ENCODE measurements at places on chromosomes 3 and 15.

- DNase-seq, result peak; percentile 65
Measured at GRCh38 chr3:129606636-129607390, at the start of gene PLXND1. PLXND1 (minus strand) TSS chr3:129606676; CDS start chr3:129606639, 37 bp downstream.

DNA sequence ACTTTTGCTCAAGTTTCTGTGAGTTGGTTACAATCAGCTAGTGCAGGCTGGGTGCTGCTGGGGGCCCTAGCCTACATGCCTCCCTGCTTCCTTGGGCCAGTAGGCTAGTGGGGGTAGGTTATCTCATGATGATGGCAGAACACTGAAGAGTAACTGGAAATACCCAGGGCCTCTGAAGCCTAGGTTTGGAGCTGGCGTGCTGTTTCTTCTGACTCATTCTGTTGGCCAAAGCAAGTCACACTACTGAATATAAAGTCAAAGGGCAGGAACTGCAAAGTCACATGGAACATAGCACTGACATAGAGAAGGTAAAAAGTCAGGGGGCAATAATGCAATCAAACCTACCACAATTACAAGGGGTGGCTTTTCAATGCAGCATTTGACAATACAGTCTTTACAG lies 34.5 kb downstream of the RASGRP1 start:
- no peak for DNase-seq

GRCh38 chr3:160986069-160986468 lies 119.1 kb downstream of the B3GALNT1 start:
- no peak for DNase-seq

DNA sequence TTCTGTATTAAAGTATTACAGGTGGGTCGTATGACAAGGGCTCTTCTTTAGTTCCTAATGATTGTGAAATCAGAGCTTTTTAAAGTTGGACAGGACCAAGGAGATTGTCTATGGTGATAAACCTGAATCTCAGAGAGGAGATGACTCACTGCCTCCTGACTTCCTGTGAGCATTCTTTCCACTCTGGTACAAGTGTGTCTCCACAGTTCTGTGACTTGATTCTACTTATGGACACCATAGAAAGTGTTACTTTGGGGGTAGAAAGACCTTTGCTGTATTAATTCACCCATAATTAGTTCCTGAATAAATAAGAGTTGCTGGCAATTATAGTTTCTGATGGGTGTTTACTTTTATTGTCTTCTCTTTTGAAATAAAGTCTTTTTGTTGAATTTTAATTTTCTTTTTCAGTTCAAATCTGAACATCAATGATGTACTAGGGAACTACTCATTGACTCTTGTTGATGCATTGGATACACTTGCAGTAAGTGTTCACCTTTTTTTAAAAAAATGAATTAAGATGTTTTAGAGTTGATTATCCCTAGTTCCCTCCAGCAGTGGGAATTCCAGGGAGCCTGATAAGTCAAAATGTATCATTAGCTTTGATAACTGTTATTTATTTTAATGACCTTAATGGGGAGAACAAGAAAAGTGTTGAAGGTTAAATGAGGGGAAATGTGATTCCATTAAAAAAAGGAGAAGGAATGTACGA lies 7.4 kb downstream of the EDEM1 start:
- peak; percentile 78 for DNase-seq

- no peak for DNase-seq
Measured at GRCh38 chr15:45670511-45670910, 35.7 kb downstream of the SQOR start.

- DNase-seq, result peak; percentile 4
Measured at GRCh38 chr3:108296239-108296638, at the start of gene HHLA2. HHLA2 (plus strand) TSS chr3:108296548; CDS start chr3:108351814, 55,266 bp downstream.
